PC-9 (cell line): ENCODE measurements at places on chromosomes 6 and 20.
A peak's percentile ranks its signal among the peaks of the same experiment; 100 is the strongest.

- no peak for DNase-seq
Measured at GRCh38 chr6:77568570-77568969, 84.3 kb upstream of the MEI4 start.

GRCh38 chr6:18515767-18516166, 128.6 kb downstream of the RNF144B start:
- DNase-seq = no peak

- no peak for DNase-seq
Measured at GRCh38 chr20:35950093-35950492, 4.2 kb downstream of the SCAND1 start.

- DNase-seq = no peak
Measured at GRCh38 chr6:157555455-157556143, 174.6 kb downstream of the ZDHHC14 start.

GRCh38 chr6:82603871-82604270, 240.3 kb downstream of the TPBG start:
- no peak for DNase-seq

DNA sequence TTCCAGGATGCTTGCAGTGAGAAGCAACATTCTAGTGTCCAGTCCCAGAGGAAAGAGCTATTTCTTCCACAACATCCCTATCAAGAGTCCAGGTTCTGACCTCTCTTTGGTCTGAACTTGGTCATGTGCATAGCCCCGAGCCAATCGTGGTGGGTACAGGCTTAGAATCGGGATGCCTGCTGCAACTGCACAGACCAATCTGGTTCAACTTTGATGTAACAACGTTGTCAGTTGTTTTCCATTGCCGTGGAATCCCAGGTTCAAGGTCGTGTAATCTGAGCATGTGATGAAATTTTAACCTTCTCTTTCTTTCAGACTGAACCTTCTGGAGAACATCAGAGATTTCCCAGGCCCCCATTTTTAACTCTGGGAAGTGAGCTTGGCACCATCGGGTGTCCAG, 130.5 kb downstream of the ANKRD60 start:
- DNase-seq = no peak

- DNase-seq = no peak
Measured at GRCh38 chr20:58598211-58599015, 52.7 kb upstream of the STX16 start.

DNA sequence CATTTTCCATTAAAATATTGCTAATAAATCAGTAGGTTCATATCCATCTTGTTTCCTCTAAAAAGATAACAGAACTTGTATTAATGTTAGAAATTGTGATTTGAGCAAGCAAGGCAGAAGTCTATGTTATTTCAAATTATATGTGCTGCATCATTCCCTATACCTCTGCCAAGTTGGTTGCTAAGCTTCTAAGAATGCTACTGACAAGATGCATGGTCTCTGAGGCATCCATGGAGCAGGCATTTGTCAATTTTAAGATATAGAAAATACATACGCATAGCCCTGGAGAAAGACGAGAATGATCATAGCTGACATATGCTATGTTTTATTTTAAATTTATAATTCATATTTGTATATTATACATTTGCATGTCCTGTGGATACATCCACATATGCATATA, 168.3 kb upstream of the THEMIS start:
- no peak for DNase-seq

DNA sequence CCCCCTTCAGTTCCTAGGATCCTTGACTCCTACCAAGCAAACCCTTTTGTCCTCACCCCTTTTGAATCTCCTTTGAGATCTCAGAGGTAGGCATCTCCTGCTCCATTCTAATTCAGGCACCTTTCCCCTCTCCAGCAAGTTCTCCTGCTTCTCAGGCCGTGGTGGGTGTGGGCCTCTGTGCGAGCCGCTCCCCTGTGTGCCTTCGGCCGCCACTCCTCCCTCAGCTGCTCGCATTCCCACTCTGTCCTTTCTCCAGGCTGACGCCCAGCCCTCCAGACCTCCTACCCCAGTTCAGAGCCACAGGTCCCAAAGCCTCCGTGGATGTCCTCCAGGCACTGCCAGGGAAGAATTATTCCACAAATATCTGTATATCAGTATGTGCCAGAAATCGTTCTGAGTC, 19.7 kb upstream of the RPS6KA2 start:
- DNase-seq = no peak

DNA sequence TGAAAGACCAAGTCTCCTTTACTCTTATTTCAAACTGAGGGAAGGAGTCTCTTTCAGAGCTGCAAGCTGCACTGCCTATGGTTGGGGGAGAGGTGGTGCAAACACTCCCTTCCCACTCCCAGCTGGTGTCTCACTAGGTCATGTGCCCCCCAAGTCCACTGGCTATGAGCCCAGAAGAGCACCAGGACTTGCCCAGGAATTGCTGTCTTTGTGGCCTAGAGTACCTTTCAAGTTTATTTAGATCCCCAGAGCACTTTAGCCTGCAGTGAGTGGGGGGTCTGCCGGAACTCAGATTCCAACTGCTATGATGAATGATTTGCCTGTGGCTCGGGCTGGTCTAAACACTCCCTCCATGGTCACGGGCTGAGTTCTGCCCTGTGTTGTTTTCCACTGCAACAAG, 192.6 kb upstream of the CITED2 start:
- DNase-seq = no peak

- DNase-seq = peak; percentile 82
Measured at GRCh38 chr6:105359419-105360370, 43.2 kb downstream of the PREP start.

GRCh38 chr20:53606364-53606985, 12.8 kb upstream of the ZNF217 start:
- DNase-seq = no peak

DNA sequence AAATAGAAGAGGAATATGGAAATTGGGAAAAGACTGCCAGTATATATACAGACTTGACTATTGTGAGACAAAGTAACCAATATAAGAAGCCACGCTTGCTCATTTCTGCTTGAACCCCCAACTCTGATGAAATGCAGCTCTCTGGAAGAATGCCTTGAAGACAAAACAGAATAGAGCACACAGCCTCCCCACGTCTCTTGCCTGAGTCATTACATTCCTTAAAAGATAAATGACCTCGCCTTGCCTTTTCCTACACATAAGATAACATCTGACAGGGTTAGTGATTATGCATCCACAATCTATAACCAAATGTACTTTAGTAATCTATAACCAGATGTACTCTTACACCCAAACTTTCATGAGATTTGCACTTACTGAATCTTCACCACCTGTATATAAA, 141.1 kb upstream of the EEF1E1 start:
- DNase-seq = no peak

- no peak for DNase-seq
Measured at GRCh38 chr6:71982389-71982788, 96.0 kb downstream of the RIMS1 start.

DNA sequence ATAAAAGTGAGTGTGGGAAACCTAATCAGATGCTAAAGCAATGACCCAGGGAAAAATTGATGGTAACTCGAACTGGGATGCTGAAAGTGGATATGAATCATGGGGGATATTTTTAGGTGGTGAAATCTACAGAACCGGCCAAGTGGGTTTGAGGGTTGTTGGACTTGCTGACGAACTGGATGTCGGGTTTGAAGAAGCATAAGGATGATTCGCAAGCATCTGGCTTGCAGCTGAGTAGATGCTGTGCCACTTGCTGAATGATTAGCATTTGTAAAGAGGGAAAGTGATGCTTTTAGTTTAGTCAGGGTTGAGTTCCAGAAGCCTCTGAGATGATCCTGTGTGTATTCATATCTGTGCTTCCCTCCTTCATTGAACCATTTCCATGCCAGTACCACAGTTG, 54.9 kb downstream of the UBR2 start:
- no peak for DNase-seq

GRCh38 chr20:10360878-10361277, 73.1 kb downstream of the MKKS start:
- no peak for DNase-seq

DNA sequence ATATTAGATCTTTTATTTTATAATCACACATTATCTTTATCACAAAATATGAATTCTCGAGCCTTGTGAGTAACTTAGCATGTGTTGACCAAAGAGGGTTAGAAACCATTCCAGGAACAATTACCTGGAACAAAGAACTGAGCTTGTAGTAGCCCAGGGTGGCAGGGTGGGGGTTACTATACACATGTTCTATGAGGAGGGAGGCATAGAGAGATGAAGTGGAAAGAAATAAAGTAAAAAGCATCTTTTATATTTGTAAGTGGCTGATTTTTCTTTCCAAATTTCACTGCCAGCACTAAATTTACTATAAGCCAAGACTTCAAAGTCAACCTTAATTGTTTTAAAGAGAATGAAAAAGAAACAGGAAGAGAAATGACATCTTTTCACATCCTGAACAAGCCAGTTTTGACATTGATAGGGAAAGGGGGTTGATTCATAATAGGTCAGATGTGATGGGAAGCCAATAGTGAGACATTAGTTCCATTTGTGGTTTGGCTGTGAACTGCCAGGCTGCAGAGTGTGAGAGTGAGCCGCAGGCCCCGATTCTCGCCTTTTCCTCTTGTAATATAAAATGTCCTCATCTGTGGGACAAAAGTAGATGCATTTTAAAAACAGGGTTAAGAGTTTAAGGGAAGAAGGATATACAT, 52.7 kb upstream of the MYB start:
- DNase-seq = no peak

- DNase-seq = no peak
Measured at GRCh38 chr6:15893556-15894253, 230.9 kb upstream of the DTNBP1 start.

GRCh38 chr20:56245761-56246160, 2.8 kb upstream of the MC3R start:
- no peak for DNase-seq

DNA sequence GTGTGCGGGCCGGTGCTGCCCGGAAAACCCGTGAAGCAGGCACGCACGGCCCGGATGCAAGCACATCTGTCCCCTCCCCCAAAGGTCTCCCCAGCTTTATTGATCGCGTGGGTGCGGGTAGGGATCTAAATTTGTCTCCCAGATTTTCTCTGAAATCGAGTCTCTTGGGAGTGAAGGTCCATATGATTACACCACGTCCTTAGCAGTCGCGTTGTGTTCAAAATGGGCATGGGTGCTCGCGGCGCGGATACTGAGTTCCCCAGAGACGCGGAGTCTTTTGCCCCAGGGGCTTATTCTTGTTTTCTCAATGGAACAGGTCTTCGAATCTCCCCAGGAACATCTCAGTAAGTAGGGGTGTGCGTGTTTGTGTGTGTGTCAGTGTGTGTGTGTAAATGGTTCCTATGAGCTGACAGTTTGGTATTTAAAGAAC, 2.8 kb upstream of the ZNF292 start:
- no peak for DNase-seq

- DNase-seq = no peak
Measured at GRCh38 chr20:34948030-34948429, 7.6 kb downstream of the GSS start.

DNA sequence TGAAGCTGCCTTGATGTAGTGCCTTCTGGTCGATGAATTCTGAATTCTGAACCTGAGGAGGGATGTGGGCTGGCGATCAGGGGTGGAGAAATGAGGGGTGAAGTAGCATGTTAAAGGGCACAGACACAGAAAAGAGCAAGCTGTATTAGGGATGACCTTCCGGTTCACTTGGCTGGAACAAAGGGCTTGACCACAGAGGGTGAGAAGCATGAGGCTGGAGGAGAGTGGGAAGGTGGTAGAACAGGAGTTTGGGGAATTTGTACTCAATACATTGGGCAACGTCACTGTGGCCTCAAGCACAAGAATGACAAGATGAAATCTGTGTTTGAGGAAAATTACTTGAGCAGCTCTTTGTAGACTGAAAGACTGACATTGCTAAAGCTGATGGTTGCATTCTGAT, 155.8 kb downstream of the SOBP start:
- DNase-seq = peak; percentile 23

GRCh38 chr20:38857703-38858102, 52.2 kb downstream of the PPP1R16B start:
- DNase-seq = no peak

- no peak for DNase-seq
Measured at GRCh38 chr6:105862936-105863607, 223.1 kb upstream of the PRDM1 start.

DNA sequence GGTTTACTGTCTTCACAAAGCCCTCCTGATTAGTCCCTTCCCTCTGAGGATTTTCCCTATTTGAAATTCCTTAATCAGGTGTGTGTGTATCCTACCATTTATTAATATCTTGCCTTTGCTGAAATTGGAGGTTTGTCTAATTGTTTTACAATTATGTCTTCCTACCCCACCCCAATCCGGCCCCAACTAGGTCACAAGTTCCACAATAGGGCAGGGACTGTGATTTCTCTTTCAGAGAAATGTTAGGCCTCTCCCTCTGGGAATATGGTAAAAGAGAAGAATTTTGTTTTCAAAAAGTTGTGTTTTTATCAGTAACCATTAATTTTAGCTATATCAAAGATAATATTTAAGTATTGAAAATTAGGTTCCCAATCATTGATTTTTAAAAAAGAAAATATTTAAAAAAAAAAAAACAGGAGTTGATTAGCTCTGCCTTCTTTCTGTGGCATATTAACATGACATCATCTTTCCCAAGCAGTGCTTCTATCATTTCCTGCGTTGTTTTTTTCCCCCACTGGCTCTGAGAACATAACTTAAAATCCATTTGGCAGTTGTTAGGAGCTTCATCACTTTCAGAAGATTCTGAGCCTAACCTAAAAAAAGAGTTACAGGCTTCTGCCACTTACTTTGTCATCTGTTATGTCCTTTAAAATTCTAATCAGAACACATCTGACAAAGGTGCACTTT, 36.1 kb downstream of the BLOC1S5 start:
- no peak for DNase-seq

DNA sequence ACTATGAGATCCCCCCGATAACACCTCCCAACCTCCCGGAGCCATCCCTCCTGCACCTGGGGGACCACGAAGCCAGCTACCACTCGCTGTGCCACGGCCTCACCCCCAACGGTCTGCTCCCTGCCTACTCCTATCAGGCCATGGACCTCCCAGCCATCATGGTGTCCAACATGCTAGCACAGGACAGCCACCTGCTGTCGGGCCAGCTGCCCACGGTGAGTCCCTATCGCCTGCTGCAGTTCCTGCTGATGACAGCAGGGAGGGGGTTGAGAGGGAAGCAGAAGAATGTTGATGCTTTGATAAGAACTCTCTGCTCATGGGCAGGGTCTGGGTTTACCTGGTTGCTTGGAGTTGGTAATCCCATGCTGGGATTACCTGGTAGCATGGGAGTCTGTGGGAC, 91.9 kb downstream of the TOX2 start:
- no peak for DNase-seq

DNA sequence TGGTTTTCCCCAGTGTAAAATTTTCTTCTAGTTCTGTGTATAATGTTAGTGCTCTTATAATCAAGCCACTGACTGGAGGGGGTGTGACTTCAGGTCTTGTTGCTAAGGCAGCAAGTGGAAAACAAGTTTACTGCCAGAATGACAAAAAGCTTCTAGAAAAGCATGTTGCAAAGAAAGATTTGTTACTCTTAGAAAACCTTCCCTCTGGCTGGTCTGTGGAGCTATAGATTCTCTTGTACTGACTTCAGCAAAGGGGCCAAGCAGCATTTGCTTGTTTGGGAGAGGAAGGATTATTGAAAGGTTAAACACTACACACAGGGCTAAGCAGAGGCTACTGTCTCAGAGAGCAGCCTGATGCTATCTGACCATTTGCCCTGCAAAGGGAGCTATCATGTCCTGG, 288.8 kb downstream of the BTBD9 start:
- no peak for DNase-seq
